Neural crest cell (in vitro differentiated cells): ENCODE measurements at places on chromosomes 12 and 14.

DNA sequence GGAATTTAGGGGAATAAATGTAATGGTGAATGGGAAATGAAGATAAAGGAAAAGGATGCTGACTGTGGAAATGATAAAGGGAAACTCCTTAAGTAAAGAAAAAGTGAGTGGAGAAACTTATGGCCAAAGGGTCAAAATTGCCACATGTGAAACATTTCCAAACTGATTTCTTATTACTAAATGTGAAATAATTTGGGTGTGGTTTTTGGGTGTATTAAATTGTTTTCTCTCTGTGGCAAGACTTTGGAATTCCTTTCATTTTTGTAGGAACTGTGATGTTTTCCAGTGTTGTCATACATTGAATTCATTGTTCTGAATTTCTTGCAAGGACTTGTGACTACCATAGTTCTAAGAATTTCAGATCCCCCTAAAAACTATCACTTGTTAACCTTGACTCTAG, 1891.5 kb upstream of the SEL1L start:
- no peak for DNase-seq

GRCh38 chr12:69897744-69898143, 72.7 kb downstream of the MYRFL start:
- DNase-seq, result no peak

- DNase-seq, result peak; percentile 66
These were observed 5.5 kb upstream of the PAX9 start for GRCh38 chr14:36655963-36656686.

- no peak for DNase-seq
These were observed 13.9 kb downstream of the MFAP5 start for GRCh38 chr12:8648576-8649205.

GRCh38 chr12:45296046-45296586, 80.2 kb downstream of the ANO6 start:
- DNase-seq, result no peak

DNA sequence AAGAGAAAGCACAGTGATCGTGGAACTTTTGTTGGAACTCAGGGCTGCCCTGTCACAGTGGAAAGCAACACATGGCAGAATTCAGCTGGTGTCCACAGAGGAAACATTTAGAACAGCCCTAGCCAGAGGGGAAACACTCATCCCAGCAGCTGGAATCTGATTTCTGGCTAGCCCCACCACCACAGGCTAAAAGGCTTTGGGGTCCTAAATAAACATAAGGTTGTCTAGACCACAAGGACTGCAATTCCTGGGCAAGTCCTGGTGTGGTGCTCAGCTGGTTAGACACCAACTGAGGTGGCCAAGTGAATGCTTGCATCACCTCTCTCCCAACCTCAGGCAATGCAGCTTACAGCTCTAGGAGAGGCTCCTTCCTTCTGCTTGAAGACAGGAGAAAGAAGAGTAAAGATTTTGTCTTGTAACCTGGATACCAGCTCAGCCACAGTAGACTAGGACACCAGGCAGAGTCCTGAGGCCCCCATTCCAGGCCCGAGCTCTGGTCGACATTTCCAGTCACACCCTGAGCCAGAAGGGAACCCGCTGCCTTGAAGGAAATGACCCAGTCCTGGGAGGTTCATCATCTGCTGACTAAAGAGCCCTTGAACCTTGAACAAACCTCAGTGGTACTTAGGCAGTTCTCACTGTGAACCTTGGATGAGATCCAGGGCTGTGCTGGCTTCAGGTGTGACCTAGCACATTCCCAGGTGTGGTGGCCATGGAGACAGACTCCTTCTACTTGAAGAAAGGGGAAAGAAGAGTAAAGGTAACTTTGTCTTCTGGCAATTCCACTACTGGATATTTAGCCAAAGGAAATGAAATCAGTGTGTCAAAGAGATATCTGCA, 85.4 kb upstream of the PLXNC1 start:
- DNase-seq, result no peak

- no peak for DNase-seq
These were observed 57.6 kb upstream of the BEGAIN start for GRCh38 chr14:100644784-100645183.

- DNase-seq, result no peak
These were observed 480.8 kb downstream of the RERGL start for GRCh38 chr12:17609153-17609552.

DNA sequence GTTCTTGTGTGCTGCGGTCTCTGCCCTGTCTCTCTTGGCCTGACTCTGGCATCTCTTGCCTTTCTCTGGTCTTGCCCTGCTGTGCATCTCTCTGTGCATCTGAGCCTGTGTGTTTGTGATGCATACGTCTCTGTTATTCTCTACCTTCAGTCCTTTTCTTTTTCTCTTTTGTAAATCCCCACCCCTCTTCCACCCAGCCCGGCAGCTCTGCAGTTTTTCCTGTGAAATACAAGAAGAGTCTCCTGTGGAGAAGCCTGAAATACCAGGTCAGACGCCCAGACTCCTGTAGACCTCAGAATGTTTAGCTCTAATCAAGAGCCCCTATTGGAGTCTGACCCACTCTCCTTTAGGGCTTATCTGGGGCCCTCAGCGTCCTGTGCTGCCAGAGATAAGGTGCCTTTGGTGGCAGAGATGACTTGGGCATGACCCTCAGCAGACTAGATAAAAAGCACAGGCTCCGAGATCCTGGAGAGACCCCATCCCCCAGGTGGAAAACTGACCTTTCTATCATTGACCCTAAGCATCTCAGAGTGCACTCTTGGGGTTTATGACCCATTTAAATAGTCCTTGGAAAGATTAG, 167.5 kb upstream of the SRRM4 start:
- no peak for DNase-seq

- DNase-seq, result no peak
These were observed 246.4 kb upstream of the PWP1 start for GRCh38 chr12:107439026-107439738.

DNA sequence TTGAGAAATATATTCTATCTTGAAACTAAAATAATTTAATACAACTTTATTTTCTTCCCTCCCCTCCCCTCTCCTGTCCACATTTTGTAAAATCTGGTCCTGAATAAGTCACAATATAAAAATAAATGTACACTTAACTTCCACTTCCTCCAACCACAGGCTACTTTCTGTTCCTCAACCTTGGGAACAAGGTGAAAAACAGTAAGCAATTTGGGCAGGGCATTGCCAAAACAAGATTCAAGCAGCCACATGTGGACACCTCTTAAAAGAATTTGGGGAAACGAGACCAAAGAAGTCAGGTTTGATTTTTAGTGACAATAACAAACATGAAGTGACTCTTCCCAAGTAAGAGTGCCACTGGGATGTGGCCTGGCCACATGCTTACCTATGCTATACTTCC, 115.7 kb downstream of the PTPRQ start:
- DNase-seq, result no peak

- no peak for DNase-seq
These were observed 24.5 kb upstream of the SPTLC2 start for GRCh38 chr14:77640756-77641533.
